ENCODE measurements at places on chromosomes 12 and 14.

GRCh38 chr14:75310295-75311111, 31.9 kb downstream of the FOS start:
- no peak for DNase-seq

GRCh38 chr12:80195074-80195726, 95.9 kb downstream of the OTOGL start:
- DNase-seq = no peak

DNA sequence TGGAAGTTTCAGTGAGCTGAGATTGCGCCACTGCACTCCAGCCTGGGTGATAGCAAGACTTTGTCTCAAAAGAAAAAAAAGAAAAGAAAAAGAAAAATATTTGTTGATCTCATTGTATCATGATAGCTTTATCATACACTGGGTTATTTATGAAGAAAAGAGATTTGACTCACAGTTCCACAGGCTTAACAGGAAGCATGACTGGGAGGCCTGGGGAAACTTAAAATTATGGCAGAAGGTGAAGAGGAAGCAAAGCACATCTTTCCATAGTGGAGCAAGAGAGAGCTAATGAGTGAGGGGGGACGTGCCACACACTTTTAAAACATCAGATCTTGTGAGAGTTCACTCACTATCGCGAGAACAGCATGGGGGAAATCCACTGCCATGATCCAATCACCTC, 72.7 kb upstream of the FUT8 start:
- DNase-seq = no peak

DNA sequence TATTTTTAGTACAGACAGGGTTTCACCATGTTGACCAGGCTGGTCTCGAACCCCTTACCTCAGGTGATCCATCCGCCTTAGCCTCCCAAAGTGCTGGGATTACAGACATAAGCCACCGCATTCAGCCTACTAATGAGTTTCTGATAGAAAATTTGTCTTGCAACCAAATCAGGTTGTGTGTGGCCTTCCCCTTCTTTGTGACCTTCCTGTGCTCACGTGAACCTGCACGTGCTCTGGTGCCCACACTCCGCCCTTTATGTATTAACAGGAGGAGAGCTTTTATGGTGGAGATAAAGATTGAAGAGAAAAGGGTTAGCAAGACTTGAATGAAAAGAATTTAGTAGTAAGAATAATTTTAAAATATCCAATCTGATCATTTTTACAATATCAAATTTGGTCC, 343.5 kb upstream of the TMEM132C start:
- no peak for DNase-seq

All from activated CD4-positive, alpha-beta T cell treated with anti-CD3 and anti-CD28 coated beads for 1 hour (primary cell).